Thoracic aorta (tissue), 2 donors: ENCODE measurements at places on chromosomes 7 and 10. TPM values are rescaled to one million over a fixed set of nuclear protein-coding genes. Genes with fewer than 3 reads are reported as not detected.

DNA sequence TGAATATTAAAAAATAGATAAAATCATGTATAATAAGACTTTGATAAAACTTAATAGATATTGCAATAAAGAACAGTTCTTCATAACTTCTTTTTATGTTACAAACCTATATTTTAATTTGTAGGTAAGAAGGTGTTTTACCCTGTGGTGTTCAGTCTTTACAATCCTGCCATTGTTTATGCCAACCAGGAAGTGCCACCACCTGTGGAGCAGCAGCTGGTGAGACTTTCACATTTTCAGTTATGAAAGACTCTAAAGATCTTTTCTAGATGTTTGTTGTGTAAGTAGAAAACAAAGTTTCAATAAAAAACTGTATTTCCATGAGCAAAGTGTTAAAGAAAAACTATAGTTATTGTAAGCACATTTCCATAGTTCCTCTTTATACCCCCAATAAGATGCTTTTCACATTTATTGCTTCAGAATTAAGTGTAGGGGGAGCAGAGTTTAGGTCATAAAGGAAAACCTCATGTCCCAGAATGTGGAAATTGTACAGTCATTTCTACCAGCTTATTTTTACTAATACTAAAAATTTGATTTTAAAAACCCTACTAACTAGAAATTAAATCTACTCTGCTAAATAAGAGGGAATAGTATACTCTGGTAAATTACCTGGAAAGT is 28.7 kb downstream of the CSGALNACT2 start:
- H3K4me1 ChIP-seq = no peaks in the 10 kb centered on the region
- no peaks in the 10 kb centered on the region for H3K27me3 ChIP-seq
- H3K27ac ChIP-seq = no peak overlapping the region
- DNase-seq = no peak
- peaks cover 15% of the 10 kb centered on the region for H3K36me3 ChIP-seq

- no peaks in the 10 kb centered on the region for H3K36me3 ChIP-seq
- no peak overlapping the region for H3K4me3 ChIP-seq
- H3K27ac ChIP-seq = no peak overlapping the region
- no peaks in the 10 kb centered on the region for H3K27me3 ChIP-seq
- H3K4me1 ChIP-seq = no peaks in the 10 kb centered on the region
These were observed 453.8 kb downstream of the TCERG1L start for GRCh38 chr10:130857631-130858295.

DNA sequence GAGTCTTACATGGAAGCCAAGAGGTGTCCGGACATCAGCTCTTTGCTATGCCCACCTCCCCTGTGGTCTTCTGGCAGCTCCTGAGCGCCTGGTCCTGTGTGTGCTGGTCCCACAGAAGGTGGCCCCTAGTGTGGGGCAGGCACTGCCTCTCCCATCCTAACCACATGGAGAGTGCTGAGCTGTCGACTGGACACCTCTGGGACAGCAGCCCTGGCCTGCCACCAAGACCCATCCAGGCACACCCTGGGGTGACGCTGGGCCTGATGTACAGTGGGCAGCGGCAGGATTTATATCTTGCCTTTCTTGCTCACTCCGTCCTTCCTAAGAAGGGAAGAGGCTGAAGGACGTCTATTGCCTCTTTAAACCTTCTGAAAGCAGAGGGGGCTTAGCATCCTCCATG is 98.7 kb downstream of the EBF3 start:
- H3K4me1 ChIP-seq = no peaks in the 10 kb centered on the region
- DNase-seq = no peak
- H3K27ac ChIP-seq = no peak overlapping the region
- no peak overlapping the region for H3K4me3 ChIP-seq
- no peaks in the 10 kb centered on the region for H3K27me3 ChIP-seq

- no peak for DNase-seq
- no peaks in the 10 kb centered on the region for H3K4me1 ChIP-seq
- no peaks in the 10 kb centered on the region for H3K36me3 ChIP-seq
These were observed at the start of gene GFRA1 for GRCh38 chr10:116272440-116273283. Gene GFRA1, minus strand, starts transcription at chr10:116273206. Its CDS starts 1,177 bp downstream, at chr10:116272029.

GRCh38 chr10:7157091-7157490 is 253.7 kb downstream of the SFMBT2 start:
- DNase-seq = no peak

- no peak overlapping the region for H3K27ac ChIP-seq
- no peaks in the 10 kb centered on the region for H3K27me3 ChIP-seq
- H3K36me3 ChIP-seq = peaks cover 3% of the 10 kb centered on the region
- H3K4me1 ChIP-seq = no peaks in the 10 kb centered on the region
- no peak overlapping the region for H3K4me3 ChIP-seq
These were observed 30.6 kb downstream of the POR start for GRCh38 chr7:75945297-75946168.

MGMT gene
- 18.3 TPM for total RNA-seq

GRCh38 chr10:47206449-47207280 is 93.3 kb upstream of the GDF10 start:
- H3K27me3 ChIP-seq = no peaks in the 10 kb centered on the region
- no peak overlapping the region for H3K4me3 ChIP-seq
- no peak overlapping the region for H3K27ac ChIP-seq
- H3K4me1 ChIP-seq = no peaks in the 10 kb centered on the region
- no peaks in the 10 kb centered on the region for H3K36me3 ChIP-seq

- no peak overlapping the region for H3K27ac ChIP-seq
- DNase-seq = no peak
- H3K4me3 ChIP-seq = no peak overlapping the region
- H3K4me1 ChIP-seq = peaks cover 6% of the 10 kb centered on the region
These were observed 5.1 kb upstream of the PIP4K2A start for GRCh38 chr10:22719406-22720042.

- no peak overlapping the region for H3K4me3 ChIP-seq
- H3K4me1 ChIP-seq = no peaks in the 10 kb centered on the region
- no peak overlapping the region for H3K27ac ChIP-seq
- no peaks in the 10 kb centered on the region for H3K36me3 ChIP-seq
- H3K27me3 ChIP-seq = no peaks in the 10 kb centered on the region
These were observed 114.0 kb upstream of the PLXDC2 start for GRCh38 chr10:19702215-19702614.

- H3K36me3 ChIP-seq = no peaks in the 10 kb centered on the region
- H3K4me1 ChIP-seq = peaks cover 13% of the 10 kb centered on the region
- no peaks in the 10 kb centered on the region for H3K27me3 ChIP-seq
- no peak overlapping the region for H3K4me3 ChIP-seq
These were observed 7.8 kb upstream of the GLI3 start for GRCh38 chr7:42244828-42245227.

COL28A1 gene
- 3.0 TPM for total RNA-seq

DNA sequence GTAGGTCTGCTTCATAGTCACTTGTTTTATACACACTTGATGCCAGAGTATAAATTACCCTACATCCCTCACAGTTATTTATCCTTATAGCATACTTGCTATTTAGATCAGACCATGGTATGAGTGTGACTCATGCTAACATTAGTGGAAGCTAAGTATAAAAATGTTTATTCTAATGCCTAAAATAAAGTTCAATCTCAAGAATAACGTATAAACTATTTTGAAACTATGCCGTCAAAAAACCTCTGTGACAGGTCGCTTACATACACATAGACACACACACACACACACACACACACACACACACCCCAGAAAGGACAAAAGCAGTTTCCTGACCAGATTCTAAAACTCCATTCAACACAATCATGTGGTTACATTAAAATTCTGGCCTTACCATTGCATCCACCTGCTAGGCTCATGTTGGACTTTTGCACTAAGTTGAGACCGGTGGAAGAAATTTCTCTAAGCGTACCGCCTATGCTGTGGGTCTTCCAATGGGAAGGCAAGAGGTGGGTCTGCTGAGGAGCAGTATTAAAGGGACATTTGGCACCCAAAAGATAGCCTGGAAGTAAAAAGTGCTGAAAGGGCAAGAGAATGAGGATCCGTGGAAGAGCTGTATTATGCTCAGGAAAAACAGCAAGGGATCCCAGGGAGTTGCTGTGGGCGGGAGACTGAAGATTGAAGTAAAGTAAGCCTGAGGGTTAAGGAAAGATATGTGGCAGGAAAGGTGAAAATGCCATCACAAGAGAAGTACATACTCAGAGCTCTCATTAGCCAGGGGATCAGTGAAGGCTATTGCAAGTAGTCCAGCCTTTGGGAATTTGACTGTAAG is 5.0 kb downstream of the FOXP2 start:
- H3K4me1 ChIP-seq = peaks cover 18% of the 10 kb centered on the region
- H3K27ac ChIP-seq = peak overlapping the region; percentile 35
- peak overlapping the region; percentile 69 for H3K4me3 ChIP-seq
- H3K27me3 ChIP-seq = no peaks in the 10 kb centered on the region
- DNase-seq = no peak

DNA sequence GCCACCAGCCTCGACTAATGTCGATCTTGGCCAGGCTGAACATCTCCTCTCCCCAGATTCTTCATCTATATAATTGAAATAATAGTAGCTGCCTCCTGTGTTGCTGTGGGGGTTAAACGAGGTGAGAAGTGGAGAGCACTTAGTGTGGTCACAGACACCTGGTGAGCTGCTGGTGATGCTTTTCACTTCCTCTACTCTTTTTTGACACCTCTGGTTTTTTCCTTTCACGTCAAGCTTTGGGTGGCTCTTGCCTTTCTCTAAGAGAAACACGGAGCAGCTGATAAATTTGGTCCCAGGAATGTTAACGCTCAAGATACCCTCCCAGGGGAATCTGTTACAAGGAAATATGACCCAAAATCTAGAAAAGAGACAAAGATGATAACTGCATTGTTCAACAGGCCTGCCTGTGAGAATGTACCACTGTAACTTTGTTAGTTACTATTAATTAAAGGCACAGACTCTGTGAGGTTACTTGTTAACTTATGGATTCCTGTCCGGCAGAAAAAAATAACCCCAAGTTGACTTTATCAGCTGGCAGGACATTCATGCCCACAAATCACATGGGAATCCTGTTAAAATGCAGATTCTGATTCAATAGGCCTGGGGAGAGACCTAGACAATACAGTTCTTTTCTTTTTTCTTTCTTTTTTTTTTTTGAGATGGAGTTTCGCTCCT is 9.5 kb upstream of the NPFFR1 start:
- no peaks in the 10 kb centered on the region for H3K27me3 ChIP-seq
- H3K4me3 ChIP-seq = no peak overlapping the region
- peaks cover 21% of the 10 kb centered on the region for H3K4me1 ChIP-seq

DNA sequence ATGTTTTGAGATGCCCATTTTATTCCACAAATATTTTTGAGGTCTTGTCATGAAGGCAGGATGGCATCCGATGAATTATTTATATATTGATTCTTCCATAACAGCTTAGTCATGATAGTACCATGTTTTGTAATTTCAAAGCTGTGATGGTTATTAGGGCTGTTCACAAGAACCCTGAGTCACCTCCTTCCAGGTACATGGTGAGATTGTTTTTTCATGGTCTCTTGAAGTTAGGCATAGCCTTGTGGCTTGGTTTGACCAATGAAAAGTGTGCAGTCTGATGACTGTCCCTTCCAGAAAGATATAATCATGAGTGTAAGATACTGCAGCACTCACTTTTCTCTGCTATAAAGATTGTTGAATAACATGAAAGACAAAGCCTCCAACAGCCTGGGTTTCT is 274.8 kb downstream of the FGFR2 start:
- H3K27me3 ChIP-seq = no peaks in the 10 kb centered on the region
- H3K27ac ChIP-seq = no peak overlapping the region
- no peaks in the 10 kb centered on the region for H3K36me3 ChIP-seq
- no peak overlapping the region for H3K4me3 ChIP-seq
- DNase-seq = no peak

PIK3CG gene
- total RNA-seq = 8.0 TPM

CTAGE4 gene
- 1.6 TPM for total RNA-seq

FAM25A gene
- total RNA-seq = not detected

DNA sequence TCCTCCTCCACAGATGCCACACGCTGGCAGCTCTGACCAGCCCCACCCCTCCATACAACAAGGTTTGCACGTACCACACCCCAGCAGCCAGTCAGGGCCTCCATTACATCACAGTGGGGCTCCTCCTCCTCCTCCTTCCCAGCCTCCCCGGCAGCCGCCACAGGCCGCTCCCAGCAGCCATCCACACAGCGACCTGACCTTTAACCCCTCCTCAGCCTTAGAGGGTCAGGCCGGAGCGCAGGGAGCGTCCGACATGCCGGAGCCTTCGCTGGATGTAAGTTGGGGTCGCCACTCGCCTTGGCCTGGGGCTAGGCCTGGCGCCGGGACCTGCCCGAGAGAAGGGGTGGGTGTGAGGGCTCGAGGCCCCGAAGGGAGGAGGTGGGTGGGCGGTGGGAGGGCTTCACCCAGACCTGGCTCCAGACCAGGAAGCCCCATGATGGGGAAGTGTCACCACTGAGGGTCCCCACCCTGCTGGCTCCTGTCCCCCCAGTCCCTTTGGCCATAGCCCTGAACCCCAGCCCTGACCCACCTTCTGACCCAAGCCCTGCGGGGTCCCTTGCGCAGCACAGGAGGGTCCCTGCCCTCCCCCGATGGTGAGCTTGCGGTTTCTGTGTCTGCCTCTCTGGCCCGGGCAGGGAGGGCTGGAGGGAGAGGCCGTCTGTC is 36.2 kb upstream of the PPIF start:
- DNase-seq = no peak
- H3K36me3 ChIP-seq = peaks cover 35% of the 10 kb centered on the region
- H3K4me1 ChIP-seq = no peaks in the 10 kb centered on the region
- no peaks in the 10 kb centered on the region for H3K27me3 ChIP-seq
- no peak overlapping the region for H3K27ac ChIP-seq
- no peak overlapping the region for H3K4me3 ChIP-seq

GRCh38 chr7:94466516-94466915 is 43.1 kb upstream of the CASD1 start:
- no peak for DNase-seq
- H3K27me3 ChIP-seq = no peaks in the 10 kb centered on the region
- H3K4me1 ChIP-seq = no peaks in the 10 kb centered on the region
- no peak overlapping the region for H3K4me3 ChIP-seq

AKR1D1 gene
- total RNA-seq = not detected

GRCh38 chr10:112159469-112159868 is 24.1 kb downstream of the GPAM start:
- no peak overlapping the region for H3K27ac ChIP-seq
- H3K4me3 ChIP-seq = no peak overlapping the region
- H3K4me1 ChIP-seq = no peaks in the 10 kb centered on the region
- no peaks in the 10 kb centered on the region for H3K27me3 ChIP-seq
- peaks cover 39% of the 10 kb centered on the region for H3K36me3 ChIP-seq

DNA sequence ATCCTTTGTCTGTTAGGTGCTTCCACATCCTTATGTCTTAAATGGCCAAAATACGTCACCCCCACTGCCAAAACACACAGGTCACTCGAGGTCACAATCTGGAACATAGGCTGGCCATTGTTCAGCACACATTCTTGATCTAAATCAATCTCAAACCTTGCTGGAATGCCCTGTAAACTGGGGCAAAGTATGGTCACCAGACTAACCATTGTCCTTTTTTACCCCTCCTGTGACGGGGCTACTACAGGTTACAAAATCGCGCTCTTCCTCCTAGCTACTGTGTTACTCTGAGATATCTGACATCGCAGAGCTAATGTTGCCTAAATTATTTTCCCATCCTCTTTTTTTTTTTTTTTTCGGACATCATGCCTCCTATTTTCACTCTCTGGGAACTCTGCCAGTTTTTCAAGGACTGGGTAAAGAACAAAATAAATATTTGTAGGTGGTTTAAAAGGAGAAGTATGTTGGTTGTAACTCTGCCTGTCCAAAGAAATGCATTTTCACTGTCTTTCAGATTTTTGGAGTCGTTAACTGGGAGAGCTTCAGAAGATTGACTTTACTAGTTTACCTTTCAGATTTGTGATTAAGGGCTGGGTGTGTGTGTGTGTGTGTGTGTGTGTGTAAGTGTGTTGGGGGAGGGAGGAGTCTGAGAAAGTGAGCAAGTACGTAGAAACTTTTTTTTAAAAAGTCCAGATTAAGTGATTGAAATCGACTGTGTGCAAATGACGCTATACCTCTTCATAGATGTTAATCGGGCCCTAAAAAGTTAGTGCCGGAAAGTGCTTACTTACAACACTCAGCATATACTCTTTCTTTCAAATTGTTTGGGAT is 942 bp upstream of the KIAA1217 start:
- H3K4me1 ChIP-seq = peaks cover 3% of the 10 kb centered on the region
- peak overlapping the region; percentile 71 for H3K27ac ChIP-seq
- no peak for DNase-seq
